ENCODE measurements at places on chromosomes 2 and 18.

GRCh38 chr18:1438458-1438910 lies 533.8 kb downstream of the ADCYAP1 start:
- no peak for DNase-seq

- DNase-seq: no peak
These were observed 4.5 kb downstream of the GPR39 start for GRCh38 chr2:132420816-132421805.

- DNase-seq: no peak
These were observed 60.4 kb upstream of the GAREM1 start for GRCh38 chr18:32530947-32531651.

DNA sequence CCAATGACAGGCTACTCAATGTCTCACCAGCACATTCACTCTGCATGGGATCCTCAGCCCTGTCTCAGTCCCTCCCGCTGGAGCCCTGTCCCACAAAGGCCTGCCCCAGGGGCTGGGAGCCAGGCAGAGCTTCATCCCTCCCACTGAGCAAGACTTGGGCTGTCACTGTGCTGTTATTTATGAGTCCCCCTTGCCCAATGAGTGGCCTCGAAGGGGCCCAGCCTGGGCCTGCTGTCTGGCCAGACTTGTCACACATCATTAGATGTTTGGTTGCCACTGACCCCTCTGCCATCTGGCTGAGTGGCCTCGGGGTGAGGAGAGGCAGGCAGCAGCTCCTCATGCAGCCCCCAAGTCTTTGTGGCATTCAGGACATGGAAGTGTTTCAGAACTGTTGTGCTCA lies 330.6 kb upstream of the SKOR2 start:
- DNase-seq: no peak

DNA sequence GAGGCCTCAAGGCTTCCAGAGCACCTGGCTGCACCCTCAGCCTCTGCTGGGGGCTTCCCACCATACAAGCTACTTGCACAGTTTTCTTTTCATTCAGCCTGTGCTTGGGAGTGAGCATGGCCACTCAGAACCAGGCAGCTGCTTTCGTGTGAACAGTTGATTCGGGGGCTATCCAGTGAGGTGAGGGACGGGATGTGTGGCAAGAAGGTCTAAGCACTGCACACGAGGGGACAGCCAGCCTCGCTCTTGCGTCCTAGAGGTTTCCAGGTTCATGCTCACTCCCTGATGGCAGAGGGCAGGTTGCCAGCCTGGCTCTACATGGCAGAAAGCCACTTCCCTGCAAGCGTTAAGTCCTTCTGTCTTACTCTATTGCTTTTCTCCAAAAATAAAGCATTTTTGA lies 146.2 kb downstream of the MBP start:
- DNase-seq: no peak

DNA sequence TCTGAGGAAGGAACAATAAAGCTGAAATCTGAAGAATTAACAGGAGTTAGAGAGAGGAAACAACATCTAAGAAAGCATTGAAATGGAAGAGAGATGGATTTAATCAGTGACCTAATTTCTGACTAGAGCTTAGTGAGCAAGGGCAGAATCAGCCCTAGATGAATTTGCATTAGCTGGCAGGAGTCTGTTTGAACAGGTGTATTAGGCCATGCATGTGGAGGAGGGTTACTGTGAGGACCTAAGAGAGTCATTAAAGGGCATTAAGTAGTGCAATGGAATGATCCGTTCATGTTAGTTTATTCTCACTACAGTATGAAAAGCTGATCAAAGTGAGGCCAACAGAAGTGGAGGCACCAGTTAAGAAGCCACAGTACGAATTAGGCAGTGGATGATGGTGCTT lies 285.3 kb downstream of the GRB14 start:
- no peak for DNase-seq

Data from right cardiac atrium (tissue), 5 donors.